Stimulated activated CD8-positive, alpha-beta memory T cell treated with anti-CD3 and anti-CD28 coated beads, Interleukin-7, amount 100 ng/mL, for 48 hours (primary cell): ENCODE measurements at places on chromosomes 16 and 17.
A peak's percentile ranks its signal among the peaks of the same experiment; 100 is the strongest.

- DNase-seq: no peak
These were observed 26.6 kb upstream of the MYLK3 start for GRCh38 chr16:46774743-46775177.

DNA sequence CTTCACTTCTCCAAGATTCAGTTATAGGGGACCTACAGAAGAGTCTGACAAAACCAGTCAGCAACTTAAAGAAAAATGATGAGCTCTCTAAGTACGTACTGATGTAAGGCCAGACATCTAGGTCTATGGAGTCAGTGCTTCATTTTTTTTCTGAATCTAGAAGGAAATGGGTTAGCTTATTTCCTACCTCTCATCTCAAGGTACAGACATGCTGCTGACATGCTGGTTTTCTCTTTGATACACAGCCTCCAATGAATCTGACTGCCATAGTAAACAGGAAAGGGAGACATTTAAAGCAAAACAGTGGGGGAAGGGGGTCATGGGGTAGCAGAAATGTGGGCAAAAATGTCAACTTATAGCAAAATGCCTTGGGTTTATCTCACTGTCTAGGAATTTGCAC lies 16.4 kb downstream of the CDR2 start:
- DNase-seq: no peak

- no peak for DNase-seq
These were observed 17.2 kb downstream of the SNTB2 start for GRCh38 chr16:69204172-69204571.

DNA sequence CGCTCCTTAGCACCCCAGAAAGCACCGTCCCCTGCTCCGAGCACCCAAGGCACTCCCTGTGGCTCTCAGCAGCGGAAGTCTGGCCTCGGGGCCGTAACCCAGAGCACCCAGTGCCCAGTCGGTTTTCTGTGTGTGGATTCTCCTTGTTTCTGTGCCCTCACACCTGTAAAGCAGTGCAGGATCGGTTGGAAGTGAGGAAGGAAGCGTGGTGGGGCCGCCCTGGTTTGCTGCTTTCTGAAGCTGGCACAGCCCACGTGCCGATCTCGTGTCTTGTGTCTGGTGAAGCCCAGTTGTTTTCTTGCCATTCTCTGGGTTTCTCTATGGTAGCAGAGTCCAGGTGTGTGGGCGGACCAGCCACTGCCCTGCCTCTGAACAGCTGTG lies 3.7 kb downstream of the ACSF3 start:
- DNase-seq: no peak

GRCh38 chr16:87447323-87447722 lies 45.5 kb downstream of the ZCCHC14 start:
- no peak for DNase-seq

GRCh38 chr16:11224894-11225676 lies 30.9 kb downstream of the SOCS1 start:
- peak; percentile 89 for DNase-seq

GRCh38 chr17:41663451-41664171 lies 25.1 kb upstream of the EIF1 start:
- no peak for DNase-seq

DNA sequence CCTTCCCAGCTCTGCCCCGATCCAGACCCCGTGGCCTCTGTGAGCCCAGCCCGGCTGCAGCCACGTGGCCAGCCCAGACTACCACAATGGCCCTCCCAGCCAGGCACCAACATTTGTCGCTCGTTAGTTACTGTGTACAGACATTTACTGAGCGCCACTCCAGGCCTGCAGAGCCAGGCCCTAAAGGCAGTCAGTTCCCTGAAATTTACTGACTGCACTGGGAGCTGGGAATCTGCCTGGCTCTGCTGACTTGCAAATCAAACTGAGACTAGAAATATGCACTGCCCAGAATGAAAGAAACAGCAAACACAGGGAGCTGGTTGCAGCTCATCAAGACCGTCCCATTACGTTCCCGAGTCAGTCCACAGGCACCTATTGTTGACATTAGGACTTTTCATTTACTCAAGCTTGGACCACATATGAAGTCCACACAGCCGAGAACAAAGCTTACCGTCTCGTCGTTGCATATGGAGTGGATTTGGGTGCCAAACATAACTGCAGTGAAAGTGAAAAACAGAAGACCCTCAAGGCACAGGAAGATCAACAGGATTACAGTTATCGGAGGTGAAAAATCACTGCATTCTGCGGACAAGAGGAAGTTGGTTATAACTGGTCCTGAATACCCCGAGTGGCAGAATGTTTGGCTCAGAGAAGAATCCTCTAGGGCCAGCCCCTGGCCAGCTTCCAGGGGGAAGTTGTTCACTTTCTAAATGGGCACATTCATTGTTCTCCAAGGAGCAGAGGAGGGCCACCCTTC lies 34.5 kb downstream of the ZDHHC7 start:
- DNase-seq: no peak

GRCh38 chr17:67285360-67285759 lies 40.4 kb upstream of the HELZ start:
- DNase-seq: no peak

DNA sequence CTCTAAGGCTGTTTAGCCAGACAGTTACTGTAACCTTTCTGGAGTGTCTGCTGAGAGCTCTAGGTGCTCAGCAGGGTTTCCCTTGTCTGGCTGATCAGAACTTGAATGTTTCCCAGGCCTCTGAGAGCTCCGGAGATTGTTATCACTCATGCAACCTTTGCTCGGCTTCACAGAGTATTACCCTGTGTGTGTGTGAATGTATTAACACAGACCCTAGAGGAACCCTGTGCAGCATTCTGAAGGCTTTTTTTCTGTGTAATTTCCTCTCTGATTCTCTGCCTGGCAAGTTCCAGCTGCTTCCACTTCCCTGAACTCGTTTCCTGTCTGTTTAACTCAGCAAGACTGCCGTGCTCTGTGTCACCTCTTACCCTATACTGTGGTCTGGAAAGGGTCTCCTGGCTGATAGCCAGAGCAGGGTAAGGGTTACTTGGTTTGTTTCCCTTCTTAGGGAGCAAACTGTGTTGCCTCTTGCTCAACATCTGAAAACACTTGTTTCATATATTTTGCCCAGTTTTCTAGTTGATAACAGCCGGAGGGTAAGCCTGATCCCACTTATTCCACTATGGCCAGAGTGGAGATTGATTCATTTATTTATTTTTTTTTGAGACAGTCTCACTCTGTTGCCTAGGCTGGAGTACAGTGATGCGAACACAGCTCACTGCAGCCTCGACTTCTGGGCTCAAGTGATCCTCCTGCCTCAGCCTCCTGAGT lies 21.7 kb downstream of the PRMT7 start:
- no peak for DNase-seq

DNA sequence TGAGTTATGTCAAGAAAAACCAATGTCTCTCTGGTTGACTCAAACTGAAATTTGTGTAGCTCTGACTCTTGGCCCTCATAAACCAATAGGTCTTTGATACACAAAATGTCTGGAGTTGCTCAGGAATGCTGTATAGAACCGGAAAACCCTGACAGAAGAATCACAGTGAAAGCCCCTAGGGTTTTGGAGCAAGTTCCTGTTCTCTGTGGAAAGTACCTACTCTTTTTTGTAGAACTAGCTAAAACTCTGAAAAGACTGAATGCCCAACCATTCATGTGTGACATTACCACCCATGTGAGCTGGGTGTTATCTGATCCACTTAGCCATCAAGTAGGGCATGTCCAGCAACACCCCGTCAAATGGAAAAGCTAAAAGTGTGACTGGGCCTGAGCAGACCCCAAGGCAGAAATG lies 28.8 kb downstream of the CCL4 start:
- no peak for DNase-seq

DNA sequence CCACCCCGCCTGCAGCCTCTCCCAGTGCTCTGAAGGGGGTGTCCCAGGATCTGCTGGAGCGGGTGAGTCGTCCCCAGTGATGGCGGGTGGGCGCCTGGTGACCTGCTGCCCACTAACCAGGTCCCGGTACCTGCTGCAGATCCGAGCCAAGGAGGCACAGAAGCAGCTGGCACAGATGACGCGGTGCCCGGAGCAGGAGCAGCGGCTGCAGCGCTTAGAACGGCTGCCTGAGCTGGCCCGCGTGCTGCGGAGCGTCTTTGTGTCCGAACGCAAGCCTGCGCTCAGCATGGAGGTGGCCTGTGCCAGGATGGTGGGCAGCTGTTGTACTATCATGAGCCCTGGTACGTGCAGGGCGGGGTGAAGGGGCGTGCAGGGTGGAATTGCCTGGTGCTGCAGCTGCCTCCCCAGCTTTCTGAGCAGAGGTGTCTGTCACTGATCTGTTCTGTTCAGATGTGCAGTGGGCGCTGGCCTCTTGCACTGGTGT lies 3.6 kb downstream of the CDT1 start:
- DNase-seq: no peak

DNA sequence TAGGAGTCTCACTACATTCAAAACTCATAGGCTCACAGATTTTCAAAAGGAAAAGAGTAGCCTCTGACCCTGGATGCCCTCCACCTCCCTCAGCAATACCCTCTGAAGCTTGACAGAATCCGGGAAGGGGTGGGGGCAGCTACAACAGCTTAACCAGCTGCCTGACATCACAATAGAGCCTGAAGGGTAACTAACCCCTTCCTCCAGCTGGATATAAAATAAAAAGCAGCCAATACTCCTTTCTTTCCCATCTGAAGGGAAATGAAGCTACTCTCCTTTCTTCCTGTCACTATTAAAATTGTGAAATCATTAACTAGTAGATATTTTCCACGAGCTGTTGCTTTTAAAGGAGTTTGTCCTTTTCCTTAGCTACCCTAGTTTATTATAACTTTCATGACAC lies 24.0 kb downstream of the USP31 start:
- no peak for DNase-seq

- DNase-seq: no peak
These were observed 250.1 kb upstream of the CDH5 start for GRCh38 chr16:66116163-66117002.

GRCh38 chr17:557371-557770 lies 157.3 kb downstream of the VPS53 start:
- no peak for DNase-seq

- DNase-seq: no peak
These were observed 147.6 kb downstream of the CHD9 start for GRCh38 chr16:53202398-53202797.

- no peak for DNase-seq
These were observed 637 bp upstream of the HDAC5 start for GRCh38 chr17:44124118-44124438.

- no peak for DNase-seq
These were observed 29.3 kb downstream of the GINS3 start for GRCh38 chr16:58421529-58421928.

- DNase-seq: no peak
These were observed 142.2 kb upstream of the HS3ST3A1 start for GRCh38 chr17:13743906-13744305.

GRCh38 chr16:74950511-74950910 lies 34.4 kb downstream of the WDR59 start:
- DNase-seq: no peak

DNA sequence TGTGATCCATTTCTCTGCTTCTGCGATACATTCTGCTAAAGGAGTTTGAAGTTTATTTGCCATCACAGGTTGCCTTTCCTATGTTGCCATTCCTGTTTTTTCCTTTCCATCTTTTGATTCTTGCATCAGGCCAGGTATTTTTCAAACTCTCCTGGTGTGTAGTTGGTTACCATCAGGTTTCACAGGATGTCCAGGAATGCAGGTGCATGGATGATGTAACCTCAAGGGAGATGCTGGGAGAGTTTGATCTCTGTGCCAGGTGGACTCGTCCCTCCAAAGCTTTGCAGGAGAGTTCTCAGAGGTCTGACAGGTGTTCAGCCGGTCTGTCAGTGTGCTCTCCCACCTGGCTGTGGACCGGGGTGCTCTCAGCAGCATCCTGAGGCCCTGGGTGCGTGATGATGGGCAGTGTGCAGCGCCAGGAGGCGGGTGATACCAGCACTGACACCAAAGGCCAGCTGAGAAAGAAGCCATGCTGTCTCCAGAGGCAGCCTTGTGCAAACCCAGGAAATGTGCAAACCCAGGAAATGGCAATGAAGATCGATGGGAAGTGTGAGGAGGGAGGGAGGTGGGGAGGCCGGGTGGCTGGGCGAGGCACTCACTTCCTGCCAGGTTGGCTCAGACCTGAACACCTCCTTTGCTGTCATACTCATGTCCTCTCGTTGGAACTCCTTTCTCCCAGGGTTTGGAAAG lies 1.7 kb downstream of the ATP2C2 start:
- no peak for DNase-seq

GRCh38 chr17:51057534-51057933 lies 63.1 kb downstream of the SPAG9 start:
- DNase-seq: no peak

DNA sequence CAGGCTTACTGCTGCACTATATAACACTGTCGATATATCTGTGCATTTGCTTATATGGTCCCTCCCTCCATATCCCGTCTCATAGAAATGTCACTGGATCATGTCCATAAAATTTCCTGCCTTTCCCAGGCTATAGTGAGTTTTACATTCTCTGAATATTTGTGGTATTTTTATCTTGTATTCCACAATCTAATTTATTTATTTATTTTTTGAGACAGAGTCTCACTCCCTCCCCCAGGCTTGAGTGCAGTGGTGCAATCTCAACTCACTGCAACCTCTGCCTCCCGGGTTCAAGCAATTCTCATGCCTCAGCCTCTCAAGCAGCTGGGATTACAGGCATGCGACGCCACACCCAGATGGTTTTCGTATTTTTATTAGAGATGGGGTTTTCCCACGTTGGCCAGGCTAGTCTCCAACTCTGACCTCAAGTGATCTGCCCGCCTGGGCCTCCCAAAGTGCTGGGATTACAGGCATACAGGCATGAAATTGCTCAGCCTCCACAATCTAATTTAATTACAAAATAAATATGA lies 12.9 kb downstream of the TRIM37 start:
- DNase-seq: no peak

DNA sequence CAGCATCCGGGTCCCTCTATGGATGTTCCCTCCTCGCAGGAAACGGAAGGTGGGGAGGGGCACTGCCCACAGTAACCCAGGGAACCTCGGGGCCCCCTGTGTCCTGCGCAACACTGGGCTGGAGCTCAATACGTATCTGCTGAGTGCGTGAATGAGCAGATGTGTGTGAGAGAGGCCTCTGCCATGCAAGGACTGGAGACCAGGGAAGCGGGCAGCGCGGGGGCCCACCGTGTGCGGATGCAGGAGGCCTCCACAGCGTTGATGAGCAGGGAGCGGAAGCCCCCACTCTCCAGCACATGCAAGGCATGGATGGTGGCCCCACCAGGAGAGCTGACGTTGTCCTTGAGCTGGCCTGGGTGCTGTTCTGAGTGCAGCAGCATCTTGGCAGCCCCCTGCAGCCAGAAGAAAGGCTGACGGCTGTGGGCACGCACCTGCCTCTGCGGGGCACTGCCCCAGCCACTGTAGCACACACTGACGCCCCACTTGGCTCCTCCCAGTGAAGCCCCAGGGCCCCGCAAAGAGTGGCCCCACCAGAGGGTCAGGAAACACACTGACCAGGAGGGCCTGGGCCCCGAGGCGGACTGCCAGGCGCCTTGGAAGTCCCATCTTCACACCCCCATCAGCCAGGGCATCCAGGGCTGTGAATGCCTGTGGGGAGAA lies 2.9 kb downstream of the PYCR1 start:
- DNase-seq: no peak
